ENCODE measurements at places on chromosomes 3 and 15.

GRCh38 chr3:113565555-113565954 lies 33.2 kb downstream of the SIDT1 start:
- no peak for DNase-seq

GRCh38 chr3:125353128-125353527 lies 22.0 kb downstream of the ZNF148 start:
- DNase-seq, result no peak

DNA sequence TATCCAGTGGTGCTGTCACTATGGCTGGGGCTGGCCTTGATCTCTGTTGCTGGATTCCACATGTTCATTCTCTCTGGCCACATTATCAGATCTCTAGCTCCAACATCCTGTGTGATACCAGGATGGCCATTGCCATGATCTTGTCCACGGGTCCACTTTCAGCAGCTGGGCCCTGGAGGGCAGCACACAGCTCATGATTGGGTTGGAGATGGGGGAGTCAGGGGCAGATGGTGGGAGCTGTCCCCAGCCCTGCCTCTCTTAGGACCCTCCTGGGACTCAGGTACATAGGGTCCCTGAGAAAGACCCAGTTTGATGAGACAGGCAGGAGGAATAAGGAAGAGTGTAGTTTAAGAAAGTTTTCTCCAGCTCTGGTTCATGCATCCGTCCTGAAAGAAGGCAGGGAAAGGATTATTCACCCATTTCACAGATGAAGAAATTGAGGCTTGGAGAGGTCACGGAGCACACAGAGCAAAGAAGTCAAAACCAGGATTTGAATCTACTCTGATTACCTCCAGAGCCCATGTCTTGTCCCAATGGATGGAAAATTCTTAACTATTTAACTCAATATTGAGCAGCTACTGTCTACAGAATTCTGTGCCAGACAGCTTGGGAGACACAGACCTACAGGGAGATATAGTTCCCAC lies 100.5 kb downstream of the LINGO1 start:
- no peak for DNase-seq

DNA sequence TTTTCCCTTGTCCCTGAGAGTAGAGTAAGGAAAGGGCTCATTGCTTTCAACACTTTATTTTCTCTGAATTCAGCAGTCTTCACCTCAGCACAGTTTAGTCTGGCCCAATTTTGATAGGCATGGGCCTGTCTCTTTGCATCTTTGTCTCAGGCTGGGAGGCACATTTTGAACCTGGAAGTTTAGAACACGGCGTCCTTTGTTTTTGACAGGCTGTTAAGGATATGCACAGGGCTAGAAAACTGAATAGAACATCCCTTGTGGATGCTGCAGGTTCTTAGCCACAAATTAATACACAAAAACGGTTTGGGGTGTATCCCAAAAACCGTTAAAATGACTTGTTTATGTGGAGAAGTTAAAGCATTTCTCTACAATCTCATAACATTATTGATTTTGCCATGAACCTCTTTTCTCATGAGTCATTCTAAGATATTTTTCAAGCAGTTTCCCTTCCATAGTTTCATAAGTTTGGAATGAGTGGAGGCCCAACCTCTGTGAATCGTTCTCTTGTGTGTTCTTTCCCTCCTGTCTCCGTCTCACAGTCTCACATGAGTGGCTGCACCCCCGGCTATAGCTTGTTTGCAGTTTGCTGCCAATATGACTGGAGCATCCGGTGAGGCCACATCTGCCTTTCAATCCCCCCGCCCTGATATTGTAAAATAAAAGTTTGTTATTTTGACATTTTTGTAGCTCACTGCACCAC lies 192.9 kb upstream of the EIF1B start:
- no peak for DNase-seq

GRCh38 chr3:27216955-27217552 lies 152.1 kb downstream of the NEK10 start:
- no peak for DNase-seq

DNA sequence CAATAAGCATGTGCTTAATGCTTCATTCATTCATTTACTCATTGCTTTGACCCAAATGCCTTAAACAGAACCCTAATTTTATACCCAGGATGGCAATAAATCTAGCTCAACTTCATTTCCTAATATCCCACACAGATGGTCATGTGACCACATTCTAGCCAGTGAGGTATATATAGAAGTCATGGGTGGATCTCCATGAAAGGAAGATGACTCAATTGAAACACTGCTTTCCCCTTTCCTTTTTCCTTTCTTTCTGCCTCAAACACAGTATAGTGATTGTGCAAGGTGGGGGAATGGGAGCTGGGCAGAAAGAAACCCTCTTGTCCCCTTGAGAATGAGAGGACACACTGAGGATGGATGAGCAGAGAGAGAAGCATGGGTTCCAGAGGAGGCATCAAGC lies 183.5 kb upstream of the PRICKLE2 start:
- no peak for DNase-seq

DNA sequence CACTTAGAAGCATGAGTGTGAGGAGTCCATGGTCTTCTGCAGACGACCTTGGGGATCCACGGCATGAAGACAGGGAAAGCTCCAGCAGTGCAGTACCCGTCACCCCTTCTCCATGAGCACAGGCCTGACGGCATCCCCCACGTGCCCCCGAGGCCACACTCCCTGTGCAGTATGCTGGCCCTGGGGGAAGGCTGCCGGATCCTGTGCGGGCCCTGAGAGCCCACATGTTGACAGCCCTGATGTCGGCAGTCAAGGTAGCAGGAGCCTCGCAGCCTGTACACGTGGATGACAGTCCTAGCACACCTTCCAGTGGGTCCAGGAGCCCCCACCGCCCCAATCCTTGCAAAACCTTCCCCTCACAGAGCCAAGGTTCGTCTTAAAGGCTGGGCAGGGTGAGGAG lies 195.3 kb downstream of the ATP10A start:
- DNase-seq, result no peak

All from stimulated activated CD4-positive, alpha-beta T cell treated with anti-CD3 and anti-CD28 coated beads, Interleukin-2, amount 100 ng/mL, for 4 hours (primary cell).